ENCODE measurements at places on chromosomes 3 and 15.

DNA sequence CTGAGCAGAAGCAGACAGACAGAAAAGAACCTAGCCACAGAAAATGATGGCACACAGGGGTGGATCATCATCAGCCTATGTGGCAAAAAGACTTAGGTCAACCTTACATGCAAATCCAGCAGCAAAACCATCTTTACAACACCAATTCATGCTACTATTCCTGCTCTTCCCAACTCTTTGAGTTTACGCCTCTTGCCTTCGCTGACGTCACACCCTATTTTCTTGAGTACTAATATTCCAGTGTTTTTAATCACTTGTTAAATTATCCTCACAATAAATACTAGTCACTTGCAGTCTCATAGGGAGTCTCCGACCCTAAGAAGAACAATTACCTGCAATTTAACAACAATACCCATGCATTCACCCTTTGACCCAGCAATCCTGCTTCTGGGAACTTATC, 6.0 kb upstream of the PSMD6 start:
- no peak for DNase-seq

- no peak for DNase-seq
Measured at GRCh38 chr3:167880183-167880582, 144.7 kb downstream of the SERPINI1 start.

DNA sequence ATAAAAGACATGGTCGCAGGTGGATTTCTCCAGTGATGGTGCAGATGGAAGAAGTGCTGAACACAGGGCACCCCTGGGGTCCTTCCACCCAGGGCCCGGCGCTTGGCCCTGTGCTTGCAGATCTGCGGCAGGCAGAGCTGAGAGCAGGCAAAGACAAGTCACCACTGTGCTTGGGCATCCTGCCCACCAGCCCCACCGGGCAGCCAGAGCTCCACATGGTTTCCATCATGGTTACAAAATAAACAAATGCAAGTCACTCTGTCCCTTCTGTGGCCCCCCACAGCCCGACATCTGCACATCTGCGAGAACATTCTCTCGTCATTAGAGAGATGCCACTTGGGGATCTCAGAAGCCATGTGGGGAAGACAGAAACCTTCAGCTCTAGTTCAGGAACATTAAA, 37.6 kb upstream of the SFMBT1 start:
- DNase-seq = no peak

DNA sequence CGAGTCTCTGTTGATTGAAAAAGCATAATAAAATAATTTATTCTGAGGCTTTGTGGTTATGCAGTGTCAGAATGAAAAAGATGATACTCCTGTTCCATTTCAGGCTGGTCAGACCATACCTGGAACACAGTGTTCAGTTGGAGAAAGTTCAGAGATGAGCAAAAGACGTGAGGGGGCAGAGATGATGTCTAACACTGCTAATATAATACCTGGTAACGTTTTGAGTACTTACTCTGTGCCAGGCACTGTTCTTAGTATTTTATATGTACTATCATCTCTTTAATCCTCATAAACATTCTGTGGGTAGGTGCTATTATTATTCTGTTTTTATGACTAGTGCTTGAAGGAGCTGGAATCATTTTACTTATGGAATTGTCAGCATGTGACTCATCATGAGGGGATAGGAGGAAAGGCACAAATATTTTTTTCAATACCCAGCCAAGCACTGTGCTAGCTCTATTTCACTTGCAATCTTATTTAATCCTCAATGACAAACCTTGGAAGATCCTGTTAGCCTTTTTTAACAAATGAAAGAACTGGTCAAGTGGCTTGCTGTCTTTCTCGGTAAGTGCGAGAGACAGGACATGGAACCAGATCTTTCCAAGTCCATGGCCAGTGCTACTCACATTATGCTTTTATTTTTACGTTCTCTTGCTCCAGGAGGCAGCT, 31.8 kb downstream of the IQGAP1 start:
- DNase-seq = no peak

GRCh38 chr3:178325330-178325729, 210.9 kb upstream of the KCNMB2 start:
- DNase-seq = no peak

DNA sequence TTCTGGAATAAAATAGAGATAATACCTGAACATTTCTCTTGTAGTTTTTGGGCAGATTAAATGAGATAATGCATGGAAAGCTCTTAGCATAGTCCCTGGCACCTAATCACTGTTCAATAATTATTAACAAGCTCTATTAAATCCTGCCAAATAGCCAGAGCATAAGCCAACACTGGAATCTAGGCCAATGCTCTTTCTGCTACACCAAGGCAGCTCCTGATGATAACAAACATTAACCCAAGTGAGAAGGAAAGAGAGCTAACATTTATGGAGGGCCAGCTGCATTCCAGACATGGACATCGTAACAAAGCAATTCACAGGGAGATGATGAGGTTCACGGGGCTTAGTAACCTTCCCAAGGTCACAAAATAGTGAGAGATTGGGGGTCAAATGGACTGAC, 23.3 kb downstream of the LARP6 start:
- DNase-seq = no peak

- no peak for DNase-seq
Measured at GRCh38 chr3:46986055-46986730, 6.7 kb downstream of the NBEAL2 start.

DNA sequence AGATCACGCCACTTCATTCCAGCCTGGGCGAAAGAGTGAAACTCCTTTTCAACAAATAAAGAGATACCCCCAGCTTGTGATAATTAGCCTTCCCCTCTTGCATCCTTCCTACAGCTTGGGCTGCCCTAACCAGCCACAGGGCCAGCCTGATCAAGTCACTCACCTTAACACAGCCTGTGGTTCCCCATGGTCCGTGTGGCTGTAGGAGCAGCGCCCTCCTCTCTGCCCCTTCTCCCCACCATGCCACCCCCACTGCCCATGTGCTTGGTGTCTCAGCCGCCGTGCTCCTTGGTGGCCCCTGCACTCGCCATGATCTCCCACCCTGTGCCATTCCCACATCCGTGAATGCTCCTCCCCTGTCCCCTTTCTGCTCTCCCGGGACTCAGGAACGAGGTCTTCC, 13.2 kb upstream of the RPP14 start:
- DNase-seq = no peak

- DNase-seq = no peak
Measured at GRCh38 chr15:81336568-81336967, 12.6 kb upstream of the STARD5 start.

DNA sequence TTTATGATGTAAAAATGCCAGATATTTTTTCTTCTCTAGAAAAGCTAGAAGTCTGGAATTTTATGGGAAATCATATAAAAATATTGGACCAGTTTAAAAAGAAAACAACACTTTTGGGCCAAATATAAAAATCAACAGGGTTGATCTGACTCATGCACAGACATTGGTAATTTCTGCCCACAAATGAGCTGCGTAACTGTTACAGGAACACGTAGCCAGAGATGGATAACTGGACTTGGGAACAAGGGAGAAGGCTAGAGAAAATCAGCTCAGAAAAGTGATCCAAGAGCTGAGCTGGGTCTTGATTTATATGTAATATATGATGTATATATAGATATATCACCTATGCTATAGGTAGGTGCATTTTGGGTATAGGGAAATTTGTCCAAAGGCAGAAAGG, 36.8 kb upstream of the NAALADL2 start:
- DNase-seq = no peak

DNA sequence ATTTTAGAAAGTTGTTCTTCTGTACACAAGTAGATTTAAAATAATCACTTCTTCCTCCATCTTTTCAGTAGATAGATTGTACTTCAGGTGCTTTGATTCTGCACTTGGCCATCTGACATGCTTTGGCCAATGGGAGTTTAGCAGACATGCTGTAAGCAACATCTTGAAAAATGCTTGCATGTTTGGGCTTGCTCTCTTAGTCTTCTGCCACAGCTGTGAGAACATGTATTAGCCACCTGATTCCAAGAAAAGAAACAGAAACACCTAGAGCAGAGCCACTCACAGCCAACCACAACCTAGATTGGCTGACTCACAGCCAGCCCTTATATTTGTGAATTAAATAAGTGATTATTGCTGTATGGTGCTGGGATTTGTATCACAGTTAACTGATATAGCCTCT, 70.2 kb upstream of the GADL1 start:
- DNase-seq = no peak

DNA sequence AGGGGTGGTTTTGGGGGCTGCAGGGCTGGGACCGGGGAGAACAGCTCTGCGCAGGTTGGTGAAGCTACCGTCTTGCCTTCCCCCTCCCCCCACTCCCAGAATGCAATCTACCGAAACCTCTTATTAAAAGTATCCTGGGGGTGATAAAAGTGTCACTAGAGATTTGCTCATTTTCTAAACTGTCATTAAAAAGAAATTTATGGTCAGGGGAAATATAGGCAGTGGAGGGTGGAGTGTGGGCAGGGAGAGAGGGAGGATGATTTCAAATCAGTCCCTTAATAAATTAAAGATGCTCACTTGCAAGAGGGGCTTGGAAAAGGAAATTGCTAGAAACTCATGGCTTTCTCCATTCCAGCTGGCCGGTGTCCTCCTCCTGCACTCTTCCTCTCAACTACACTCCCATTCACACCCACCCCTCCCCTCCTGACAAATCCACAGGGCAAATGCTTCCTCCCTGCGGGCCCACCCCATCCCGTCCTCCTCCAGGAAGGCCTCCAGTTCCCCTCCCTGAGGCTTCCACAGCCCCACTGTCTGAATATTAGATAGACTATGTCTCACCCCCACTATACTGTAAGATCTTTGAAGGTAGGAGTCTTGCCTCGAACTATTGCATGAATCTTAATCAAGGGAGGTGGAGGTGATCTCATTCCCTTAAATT, 83.9 kb downstream of the TLE3 start:
- no peak for DNase-seq

DNA sequence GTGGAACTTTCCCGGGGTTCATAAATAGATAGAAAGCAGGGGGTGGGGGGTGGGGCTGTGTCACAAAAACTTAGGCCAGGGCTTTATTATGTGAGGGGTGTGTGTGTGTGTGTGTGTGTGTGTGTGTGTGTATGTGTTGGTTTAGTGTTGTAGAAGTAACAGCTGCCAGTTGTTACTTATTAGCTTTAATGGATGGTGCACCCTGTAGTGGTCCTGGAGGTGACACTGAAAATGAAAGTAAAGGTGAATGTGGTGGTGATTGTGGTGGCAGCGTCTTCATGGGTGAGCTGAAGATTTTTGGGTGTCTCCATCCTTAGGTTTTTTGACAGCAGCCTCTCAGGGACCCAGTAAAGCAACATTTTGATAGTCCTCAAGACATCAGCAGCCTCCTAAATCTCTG, 449.9 kb downstream of the PDCD6IP start:
- DNase-seq = no peak

- DNase-seq = no peak
Measured at GRCh38 chr3:89402051-89402450, 294.6 kb downstream of the EPHA3 start.

Measured in activated T-helper 9 cell treated with anti-CD3 and anti-CD28 coated beads, Interleukin-2, amount 50 U/mL, for 16 hours (primary cell).